Activated B cell treated with CpG ODN at 0.5 μM for 24 hours (primary cell): ENCODE measurements at places on chromosomes 5 and 9.
A peak's percentile ranks its signal among the peaks of the same experiment; 100 is the strongest.

DNA sequence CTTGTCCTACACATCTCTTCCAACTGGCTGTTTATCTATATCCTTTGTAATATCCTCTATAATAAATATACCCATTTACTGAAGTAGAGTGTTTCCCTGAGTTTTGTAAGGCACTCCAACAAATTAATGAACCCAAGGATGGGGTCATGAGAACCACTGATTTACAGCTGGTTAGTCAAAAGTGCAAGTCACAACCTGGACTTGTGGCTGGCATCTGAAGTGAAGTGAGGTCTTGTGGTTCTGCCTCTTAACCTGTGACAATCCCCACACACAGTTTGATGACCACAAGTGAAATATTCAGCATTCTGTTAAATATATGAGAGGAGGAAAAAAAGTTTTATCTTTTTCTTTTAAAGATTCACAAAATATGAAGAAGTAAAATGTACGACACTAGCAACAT, 126.1 kb downstream of the NR2F1-AS1 start:
- no peaks in the 10 kb centered on the region for H3K27me3 ChIP-seq

DNA sequence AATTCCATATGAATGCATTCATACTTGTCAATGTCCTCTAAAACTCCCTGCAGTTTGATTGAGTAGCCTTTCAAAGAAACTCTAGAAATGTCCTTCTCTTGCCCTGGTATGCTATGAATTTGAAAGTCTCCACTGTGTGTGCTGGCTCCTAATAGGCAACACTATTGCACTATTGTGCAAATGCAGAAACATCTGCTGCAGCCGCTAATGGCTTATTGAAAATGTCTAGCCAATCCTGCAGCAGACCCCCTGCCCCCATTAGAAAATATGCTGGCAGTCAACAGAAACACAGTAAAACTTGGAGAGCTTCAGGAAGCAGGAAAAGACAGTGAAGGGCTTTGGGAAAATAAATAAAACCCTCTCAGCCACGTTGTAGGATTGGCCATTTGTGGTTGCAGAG, 87.3 kb upstream of the GRAMD2B start:
- H3K36me3 ChIP-seq = no peaks in the 10 kb centered on the region
- no peak overlapping the region for H3K4me3 ChIP-seq
- no peak for DNase-seq
- no peaks in the 10 kb centered on the region for H3K4me1 ChIP-seq
- no peak overlapping the region for H3K27ac ChIP-seq

- no peaks in the 10 kb centered on the region for H3K27me3 ChIP-seq
- no peaks in the 10 kb centered on the region for H3K36me3 ChIP-seq
- H3K4me1 ChIP-seq = no peaks in the 10 kb centered on the region
- no peak overlapping the region for H3K4me3 ChIP-seq
These were observed 71.6 kb downstream of the LRRC70 start for GRCh38 chr5:62650197-62650596.

GRCh38 chr9:130118841-130119518, 53.2 kb upstream of the NCS1 start:
- H3K36me3 ChIP-seq = peaks cover 61% of the 10 kb centered on the region
- no peak overlapping the region for H3K4me3 ChIP-seq
- H3K4me1 ChIP-seq = peaks cover 9% of the 10 kb centered on the region
- H3K27ac ChIP-seq = no peak overlapping the region
- no peak for DNase-seq

DNA sequence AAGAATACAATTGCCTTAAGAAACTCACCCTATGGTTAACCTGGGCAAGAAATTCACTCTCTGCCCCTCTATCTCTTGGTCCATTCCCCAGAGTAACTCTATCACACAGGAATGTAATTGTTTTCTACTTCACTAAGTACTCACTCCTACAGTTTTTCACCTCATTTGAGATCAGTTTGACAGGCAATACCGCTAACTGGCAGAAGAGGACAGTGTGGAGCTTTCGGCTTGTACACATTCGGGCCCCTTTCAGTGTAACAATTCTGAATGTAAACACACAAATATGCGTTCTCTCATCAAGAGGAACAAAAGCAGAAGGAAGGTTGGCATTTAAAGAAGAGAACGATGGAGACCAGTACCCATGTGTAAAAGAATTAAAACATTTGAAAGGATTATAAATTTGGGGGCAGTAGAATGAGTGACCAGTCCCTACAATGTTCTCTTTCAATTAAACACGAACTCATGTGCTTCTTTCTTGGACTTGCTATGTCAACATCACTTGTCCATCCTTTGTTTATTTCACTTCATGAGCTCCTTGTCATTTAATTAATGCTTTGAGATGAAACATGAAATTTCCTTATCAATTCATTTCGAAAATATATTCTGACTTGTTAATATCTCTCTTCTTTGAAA, 188.5 kb upstream of the GRAMD2B start:
- H3K27ac ChIP-seq = no peak overlapping the region
- H3K36me3 ChIP-seq = no peaks in the 10 kb centered on the region
- no peak overlapping the region for H3K4me3 ChIP-seq
- no peak for DNase-seq
- no peaks in the 10 kb centered on the region for H3K4me1 ChIP-seq

DNA sequence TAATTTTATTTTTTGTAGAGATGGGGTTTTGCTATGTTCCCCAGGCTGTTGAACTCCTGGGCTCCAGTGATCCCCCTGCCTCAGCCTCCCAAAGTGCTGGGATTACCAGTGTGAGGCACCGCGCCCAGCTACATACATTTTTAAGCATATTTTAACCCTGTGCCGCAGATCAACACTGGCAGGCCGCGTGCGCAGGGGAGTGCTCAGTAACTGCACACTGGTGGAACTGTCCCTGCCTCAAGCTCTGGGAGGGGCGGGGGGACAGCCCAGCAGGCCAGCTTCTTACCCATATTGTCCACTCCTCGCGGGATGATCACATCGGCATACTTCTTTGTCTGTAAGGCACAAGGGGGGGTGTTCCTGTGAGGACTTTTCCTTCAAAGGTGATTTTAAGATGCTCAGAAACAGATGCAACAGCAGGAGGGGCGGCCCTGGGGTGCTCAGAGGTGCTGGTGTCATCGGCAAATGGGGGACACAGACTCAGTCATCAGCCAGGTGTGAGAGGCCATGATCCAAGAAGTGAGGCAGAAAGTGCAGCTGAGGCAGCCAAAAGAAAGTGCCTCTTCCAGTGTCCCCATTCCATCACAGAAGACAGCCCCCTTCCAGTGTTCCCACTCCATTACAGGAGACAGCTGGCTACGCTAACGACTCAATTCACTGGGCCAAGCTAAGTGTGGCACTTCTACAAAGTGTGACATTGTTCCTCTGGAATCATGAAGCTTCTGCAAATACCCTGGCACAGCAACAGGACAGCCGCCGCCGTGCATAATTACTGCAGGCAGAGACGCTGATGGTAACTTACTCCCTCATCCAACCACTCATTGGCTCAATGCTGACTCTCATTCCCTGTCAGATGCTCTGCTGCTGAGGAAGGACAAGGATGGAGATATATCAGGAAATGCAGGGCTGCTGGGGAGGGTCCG, 5.2 kb downstream of the UCK1 start:
- no peaks in the 10 kb centered on the region for H3K27me3 ChIP-seq
- H3K27ac ChIP-seq = no peak overlapping the region
- H3K4me1 ChIP-seq = peaks cover 9% of the 10 kb centered on the region
- H3K36me3 ChIP-seq = peaks cover 75% of the 10 kb centered on the region
- H3K4me3 ChIP-seq = no peak overlapping the region

DNA sequence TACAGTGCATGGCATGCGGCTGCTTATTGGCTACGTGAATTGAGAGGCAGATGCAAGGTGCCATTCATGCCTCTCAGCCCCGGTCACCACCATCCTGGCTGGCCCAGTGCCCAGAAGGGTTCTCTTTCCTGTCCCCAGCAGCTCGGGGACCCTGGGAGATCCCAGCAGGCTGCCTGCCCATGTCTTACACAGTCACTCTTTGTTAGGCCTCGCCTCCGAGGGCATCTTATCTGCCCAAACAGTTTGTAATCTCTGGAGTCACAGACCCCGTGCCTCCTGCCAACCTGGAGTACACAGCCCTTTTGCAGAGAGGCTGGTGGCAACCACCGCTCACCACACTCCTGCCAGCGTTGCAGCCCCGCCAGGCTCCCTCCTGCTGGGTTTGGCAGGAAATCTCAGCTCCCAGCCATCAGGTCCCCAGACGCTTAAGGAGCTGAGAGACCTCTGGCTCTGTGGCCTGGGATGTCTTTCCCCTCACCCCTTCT, 7.0 kb upstream of the AK1 start:
- peaks cover 29% of the 10 kb centered on the region for H3K36me3 ChIP-seq
- no peaks in the 10 kb centered on the region for H3K27me3 ChIP-seq
- no peak for DNase-seq
- peak overlapping the region; percentile 11 for H3K27ac ChIP-seq
- H3K4me1 ChIP-seq = peaks cover 27% of the 10 kb centered on the region

- peak overlapping the region; percentile 80 for H3K4me3 ChIP-seq
- peaks cover 25% of the 10 kb centered on the region for H3K4me1 ChIP-seq
- no peak overlapping the region for H3K27ac ChIP-seq
- DNase-seq = no peak
- peaks cover 43% of the 10 kb centered on the region for H3K27me3 ChIP-seq
- H3K36me3 ChIP-seq = no peaks in the 10 kb centered on the region
These were observed 515 bp upstream of the F2R start for GRCh38 chr5:76715486-76715735.
